ENCODE measurements at places on chromosomes 2 and 18.

DNA sequence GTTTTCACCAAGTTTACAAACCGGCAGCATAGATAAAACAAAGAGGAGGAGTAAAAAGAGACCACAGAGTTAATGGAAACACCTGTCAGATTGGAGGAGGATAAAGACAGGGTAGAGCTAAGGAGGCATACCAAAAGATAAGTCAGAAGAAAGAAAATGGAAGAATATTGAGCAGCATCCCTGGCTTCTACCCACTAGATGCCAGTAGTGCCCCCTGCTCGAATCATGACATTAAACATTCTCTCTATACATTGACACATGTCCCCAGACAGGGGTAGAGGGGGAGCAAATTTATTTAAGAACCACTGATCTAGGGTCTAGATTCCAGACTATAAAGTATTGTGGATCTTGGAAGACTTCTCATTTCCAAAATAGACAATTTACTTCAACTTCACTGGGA is 159.8 kb upstream of the ETAA1 start:
- DNase-seq, result no peak

GRCh38 chr2:51994123-51994763 is 962.3 kb upstream of the NRXN1 start:
- no peak for DNase-seq

GRCh38 chr2:144459937-144460336 is 60.0 kb downstream of the ZEB2 start:
- no peak for DNase-seq

DNA sequence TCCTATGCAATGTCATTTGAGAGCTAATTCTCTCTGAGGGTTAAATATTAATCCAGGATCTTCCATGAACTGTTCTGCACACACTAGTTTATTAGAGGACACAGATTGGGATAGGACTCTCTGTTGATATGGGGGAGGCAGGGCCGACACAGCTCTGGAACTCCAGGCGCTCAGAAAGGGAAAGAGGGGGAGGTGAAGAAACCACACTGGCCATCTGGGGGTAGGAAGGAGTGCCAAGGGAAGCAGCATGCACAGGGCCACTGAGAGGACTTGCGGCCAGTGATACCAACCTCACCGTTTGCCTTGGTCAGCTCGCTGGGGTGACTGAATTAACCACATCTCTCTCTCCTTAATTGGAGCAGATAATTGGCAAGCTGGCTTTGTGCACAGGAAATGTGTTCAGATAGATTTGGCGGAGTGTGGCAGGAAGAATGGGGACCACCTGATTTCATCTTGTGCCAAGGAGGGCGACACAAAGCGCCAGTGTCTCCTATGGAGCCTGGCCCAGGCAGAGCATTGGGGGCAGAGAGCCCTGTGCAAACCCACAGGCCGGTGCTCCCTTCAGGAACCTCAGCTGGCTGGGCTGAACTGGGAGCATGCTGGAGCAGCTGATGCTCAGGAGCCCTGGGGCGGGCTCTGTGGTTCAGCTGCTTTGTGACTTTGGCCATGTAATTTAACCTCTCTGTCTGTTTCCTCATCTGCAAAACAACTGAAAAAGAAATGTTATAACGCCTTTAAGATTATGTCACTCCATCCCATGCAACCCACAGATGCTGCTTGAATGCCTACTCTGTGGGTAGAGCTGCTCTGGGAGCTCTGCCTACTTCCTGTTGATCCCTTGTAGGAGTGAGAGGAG is 114.7 kb upstream of the STON1 start:
- DNase-seq, result no peak

DNA sequence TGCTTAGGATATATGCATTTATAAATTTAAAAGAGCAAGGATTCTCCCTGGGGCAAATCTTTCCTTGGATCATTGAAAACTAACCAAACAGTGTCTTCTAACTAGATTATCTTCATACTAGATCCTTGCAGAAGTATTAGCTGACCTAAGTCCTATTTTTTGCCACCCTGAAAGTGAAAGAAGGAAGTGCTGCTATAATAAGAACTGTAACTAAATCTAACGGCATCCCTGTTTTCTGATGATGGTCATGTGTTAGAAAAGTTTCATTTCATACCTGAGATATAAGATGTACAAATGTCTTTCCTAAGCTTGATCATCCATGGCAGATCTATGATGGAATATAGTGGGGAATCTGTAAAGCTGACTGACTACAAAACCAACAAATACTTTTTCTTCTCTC is 102.7 kb downstream of the MAP2 start:
- DNase-seq, result no peak

- DNase-seq, result no peak
Measured at GRCh38 chr2:105384861-105385260, 14.0 kb downstream of the FHL2 start.

- DNase-seq, result no peak
Measured at GRCh38 chr2:401019-401679, 113.3 kb upstream of the ALKAL2 start.
